ENCODE measurements at places on chromosomes 2 and 18. TPM values are rescaled to one million over a fixed set of nuclear protein-coding genes. Genes with fewer than 3 reads are reported as not detected.

- DNase-seq: peak; percentile 86
These were observed at the start of gene RAD51AP2 for GRCh38 chr2:17518212-17519154. RAD51AP2 (minus strand) TSS chr2:17518440; CDS start chr2:17518415, 25 bp downstream.

GRCh38 chr18:76364282-76365259 is 130.5 kb downstream of the ZNF516 start:
- no peak for DNase-seq

GRCh38 chr2:240782886-240783818 is 36.9 kb downstream of the KIF1A start:
- no peak for DNase-seq

DNA sequence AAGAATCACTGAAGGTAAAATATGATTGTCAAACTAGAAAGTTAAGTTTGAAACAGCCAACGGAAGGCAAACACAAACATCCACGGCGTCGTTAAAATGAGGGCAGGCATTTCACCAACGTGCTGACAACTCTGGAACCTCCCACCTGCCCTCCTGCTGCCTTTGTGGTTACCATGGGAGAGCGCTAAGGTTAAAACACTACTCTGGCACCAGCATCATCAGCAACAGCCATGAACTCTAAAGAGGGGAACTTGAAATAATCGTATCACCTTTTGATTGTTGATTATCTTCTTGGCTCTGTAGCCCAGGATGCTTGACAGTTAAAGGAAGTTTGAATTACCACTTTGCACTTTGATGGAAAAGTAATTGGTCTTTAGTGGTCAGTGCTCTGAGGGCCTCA is 34.7 kb downstream of the CYB5A start:
- no peak for DNase-seq

DNA sequence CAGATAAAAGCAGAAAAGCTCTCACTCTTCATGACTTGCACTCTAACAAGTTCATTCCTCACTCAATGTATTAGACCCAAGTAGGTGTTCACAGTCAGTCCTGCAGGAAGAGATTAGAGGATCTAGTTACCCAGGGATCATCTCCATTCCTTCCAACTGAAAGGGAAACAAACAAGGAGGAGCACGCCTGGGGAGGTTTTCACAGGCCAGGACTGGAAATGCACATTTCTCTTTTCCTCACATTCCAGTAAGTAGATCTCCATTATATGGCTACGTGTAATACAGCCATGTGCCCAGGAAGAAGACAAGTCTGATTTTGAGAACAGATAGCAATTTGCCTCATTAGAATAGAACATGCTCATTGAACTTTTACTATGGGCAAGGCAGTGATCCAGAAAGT is 1132.2 kb upstream of the FAM98A start:
- DNase-seq: no peak

DNA sequence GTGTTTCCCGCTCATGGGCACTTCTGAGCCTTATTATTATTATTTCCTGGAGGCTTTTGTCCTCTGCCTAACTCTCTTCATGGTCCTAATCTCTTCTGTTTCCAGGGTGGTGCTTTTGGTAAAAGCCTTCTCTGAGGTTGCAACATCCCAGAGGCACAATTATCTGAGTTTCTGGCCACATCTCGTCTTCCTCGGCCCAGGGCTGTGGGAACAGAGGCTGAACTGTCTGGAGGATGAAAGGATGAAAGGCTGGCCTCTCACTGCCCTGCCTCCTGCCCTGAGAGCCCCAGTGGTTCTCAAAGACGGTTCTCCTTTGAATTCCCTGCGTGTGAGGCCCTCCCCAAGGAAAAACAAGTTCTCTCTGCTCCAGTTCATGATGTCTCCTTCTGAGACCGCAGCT is 13.8 kb downstream of the GYPC start:
- no peak for DNase-seq

GRCh38 chr2:200615247-200615646 is 29.4 kb downstream of the AOX1 start:
- no peak for DNase-seq

DNA sequence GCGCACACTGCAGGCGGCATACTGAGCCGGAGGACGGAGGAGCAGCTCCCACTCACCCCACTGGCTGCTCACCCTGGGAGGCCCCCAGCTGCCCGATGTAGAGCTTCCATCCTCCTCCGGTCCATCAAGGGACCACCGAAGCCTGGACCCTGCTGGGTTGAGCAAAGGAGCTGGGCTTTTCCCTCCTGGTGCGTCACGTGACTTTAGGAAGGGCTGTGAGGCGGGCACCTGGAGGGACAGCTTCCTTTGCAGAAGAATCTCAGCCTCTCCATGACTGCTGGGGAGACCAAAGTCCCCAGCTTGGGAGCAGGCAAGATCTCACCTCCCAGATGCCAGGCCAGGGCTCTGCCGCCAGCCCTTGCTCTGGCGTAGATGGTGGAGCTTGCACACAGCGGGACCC is 102.7 kb downstream of the TWIST2 start:
- no peak for DNase-seq

GRCh38 chr2:54560146-54560881 is 104.2 kb downstream of the SPTBN1 start:
- peak; percentile 42 for DNase-seq

GRCh38 chr2:130808482-130809268 is 28.0 kb upstream of the ARHGEF4 start:
- DNase-seq: no peak

GRCh38 chr2:222280795-222281194 is 18.0 kb downstream of the PAX3 start:
- DNase-seq: no peak

DNA sequence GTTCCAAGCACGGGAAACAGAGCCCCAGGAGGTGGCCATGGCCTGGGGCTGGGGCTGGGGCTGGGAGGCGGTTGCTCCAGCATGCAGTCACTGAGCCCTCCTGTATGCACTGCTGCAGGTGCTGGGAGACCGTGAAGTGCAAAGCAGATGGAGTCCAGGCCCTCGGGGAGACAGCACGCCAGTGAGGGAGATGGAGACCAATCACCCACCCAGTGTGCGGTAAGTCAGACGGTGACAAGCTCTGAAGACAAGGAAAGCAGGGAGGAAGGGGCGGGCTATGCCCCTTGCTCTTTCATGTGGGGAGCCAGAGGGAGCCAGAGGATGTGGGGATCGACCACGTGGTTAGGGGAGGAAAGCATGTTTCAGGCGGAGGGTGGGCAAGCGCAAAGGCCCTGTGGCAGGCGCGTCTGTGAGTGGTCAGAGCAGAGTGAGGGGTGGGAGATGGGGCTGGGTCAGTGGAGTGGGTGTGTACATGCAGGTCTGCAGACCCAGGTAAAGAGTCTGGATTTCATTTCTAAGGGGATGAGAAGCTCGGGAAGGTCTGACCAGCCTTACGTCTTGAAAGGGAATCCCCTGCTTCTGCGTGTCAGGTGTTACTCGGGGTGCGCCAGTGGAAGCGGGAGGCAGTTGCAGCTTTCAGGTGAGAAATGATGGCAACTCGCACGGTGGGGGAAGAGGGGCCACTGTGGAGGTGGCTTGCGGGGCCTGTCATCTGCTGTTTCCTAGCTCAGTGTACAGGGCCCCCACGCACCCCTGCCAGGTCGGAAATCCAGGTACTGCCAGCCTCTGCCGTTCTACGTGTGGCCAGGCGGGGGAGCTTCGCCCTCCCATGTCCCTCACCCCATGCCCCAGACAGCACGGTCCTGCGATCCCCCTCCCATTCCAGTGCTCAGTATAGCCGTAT is 19.4 kb downstream of the RRM2 start:
- no peak for DNase-seq

DNA sequence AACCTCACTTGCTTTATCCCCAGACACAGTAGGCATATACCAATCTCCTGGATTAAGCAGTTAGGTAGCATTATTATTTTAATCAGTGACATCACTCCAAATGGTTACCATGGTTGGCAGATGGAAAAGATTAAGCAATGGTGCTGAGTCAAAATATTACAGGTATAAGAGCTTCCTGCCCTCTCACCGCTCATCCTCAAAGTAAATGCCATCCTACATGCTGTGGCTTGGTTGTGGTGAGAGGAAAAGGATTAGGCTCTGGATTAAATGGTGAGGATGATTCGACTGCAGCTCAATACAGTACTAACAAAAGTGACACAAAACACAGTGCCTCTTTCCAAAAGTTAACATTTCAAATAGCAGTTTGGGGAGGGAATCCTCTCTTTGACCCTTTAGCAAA is 108.9 kb upstream of the ACAA2 start:
- no peak for DNase-seq

GRCh38 chr2:191152482-191153240 is 1.9 kb upstream of the STAT4 start:
- DNase-seq: no peak

DNA sequence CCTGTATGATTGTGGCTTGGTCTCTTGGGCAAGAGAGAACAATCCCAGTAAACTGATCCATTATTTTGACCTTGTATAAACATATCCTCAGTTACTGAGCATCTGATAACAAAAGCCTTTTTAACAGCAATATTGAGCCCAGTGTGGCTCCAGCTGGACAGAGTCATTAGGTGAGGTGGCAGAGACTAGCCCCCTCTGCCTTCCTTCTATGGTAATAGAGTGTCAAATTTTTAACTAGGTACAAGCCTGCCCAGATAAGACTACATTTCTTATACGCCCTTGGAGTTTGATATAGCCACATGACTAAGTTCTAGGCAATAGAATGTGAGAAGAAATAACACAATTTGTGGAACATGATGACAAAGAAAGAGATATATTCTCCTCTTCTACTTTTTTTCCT is 56.2 kb downstream of the HNMT start:
- DNase-seq: no peak

DNA sequence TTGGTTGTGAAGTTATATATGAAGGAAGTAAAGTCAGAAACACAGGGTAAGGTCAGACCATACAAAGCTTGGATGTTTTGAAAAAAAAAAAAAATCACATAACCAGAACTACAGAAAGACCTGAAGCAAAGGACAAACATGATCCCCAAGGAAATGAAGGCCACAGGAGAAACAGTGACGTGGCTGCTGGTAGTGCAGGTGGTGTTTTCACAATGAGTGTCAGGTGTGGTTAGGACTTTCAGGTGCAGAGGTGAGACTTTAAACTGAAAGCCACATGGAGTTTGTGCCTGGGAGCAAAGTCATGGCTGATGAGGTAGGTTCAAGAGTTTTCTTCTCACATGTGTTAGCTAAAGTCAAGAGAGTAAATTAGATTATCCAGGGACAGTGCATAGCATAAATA is 270.7 kb downstream of the PIEZO2 start:
- no peak for DNase-seq

GRCh38 chr2:54866868-54867267 is 143.4 kb downstream of the EML6 start:
- DNase-seq: no peak

- peak; percentile 62 for DNase-seq
These were observed 14.8 kb downstream of the WDFY1 start for GRCh38 chr2:223930103-223930976.

- DNase-seq: no peak
These were observed 4.5 kb downstream of the KLF11 start for GRCh38 chr2:10047616-10048500.

DNA sequence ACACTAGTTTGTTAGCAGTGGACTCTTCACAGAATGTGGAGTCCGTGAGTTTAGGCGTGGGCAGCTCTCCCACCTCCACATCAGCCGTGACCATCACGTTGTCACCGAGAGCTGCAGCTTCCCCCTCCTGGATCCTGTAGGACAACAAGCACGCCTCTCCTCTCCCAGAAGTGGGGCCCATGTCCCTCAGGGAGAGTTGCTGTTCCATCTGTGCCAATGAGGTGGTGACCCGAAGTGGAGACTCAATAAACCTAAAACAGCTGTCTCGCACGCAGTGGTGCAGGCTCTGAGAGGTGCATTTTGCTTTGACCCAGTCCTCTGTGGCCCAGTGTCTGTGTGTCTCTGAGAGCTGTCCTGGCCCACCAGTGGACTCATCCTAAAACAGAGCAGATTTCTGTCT is 456.5 kb upstream of the SOX11 start:
- no peak for DNase-seq

DNA sequence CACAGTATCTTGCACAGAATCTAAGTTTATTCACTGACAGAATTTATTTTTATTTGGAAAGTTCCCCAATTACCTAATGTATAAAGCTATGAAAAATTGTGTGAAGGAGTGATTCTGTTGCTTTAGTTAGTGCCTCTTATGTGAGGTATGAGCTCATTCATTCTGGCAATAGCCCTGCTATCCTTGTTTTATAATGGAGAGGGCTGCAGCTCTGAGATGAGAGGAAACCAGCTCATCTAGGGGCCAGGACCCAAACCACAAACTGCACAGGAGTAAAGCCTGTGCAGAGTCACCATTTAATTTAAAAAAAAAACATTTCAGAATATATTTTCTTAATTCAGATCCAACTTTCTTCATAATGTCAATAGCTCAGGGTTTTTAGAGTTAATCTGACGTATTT is 383.0 kb downstream of the TMEM182 start:
- no peak for DNase-seq

DNA sequence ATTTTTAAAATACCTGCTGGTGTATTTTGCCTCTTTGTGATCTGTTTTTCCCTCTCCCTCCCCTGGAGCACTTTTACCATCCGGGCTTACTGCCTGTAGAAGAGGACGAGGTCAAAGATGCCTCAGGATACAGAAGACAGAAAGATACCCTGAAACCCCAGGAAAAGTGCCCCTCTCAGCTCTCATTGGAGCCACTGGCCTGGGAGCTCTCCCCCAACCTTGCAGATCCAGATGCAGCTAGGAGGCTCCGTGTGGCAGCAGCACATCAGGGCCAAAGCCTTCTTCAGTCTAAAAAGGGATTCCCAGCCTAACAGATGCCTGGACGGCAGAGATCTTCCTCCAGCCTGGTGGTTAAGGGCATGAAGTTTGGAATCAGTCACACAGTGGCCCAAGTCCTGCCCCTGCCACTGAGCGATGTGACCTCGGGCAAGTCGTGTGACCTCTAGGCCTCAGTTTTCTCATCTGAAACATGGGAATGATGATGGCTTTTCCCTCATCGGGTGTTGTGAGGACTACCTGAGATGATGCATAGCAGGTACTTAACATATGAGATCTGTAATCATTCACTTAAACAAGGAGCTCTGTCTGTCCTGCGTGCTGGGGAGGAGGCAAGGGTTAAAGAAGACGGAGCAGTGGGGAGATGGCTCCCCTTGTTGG is 239.4 kb downstream of the DYSF start:
- DNase-seq: no peak

DNA sequence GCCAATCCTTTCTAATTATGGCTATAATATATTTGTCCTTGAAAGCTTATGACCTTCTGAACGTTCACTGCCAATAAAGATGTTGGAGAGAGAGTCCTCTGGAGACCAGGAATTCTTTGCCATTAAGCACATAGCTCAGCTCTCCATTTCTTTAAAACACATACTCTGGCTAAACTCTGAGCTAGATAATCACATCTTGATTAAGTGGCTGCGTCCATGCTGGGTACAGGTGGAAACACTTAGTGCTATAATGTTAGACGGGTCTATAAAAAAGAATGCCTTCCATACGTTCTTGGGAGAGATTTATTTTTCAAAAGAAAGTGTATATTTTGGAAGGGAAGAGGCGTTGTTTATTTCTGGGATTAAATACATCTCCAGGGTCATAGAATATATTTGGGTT is 314.5 kb downstream of the LPIN1 start:
- DNase-seq: no peak

Gene RNU2-63P
- polyA plus RNA-seq: not detected

Gene ALPP
- polyA plus RNA-seq: not detected

Gene HNMT
- 84.2 TPM for polyA plus RNA-seq

Gene INPP5D
- polyA plus RNA-seq: 12.6 TPM

Gene POTEJ
- polyA plus RNA-seq: 0.12 TPM

Gene SPEG
- polyA plus RNA-seq: 33.7 TPM

Gene PUM2
- polyA plus RNA-seq: 120 TPM

Gene ALLC
- polyA plus RNA-seq: not detected

Gene CAPN14
- 0.19 TPM for polyA plus RNA-seq

Gene CPLX4
- polyA plus RNA-seq: not detected

Gene MERTK
- polyA plus RNA-seq: 22.2 TPM

Gene SNX17
- 83.8 TPM for polyA plus RNA-seq

Gene ANO7
- polyA plus RNA-seq: 2.3 TPM

Gene PROKR1
- 0.18 TPM for polyA plus RNA-seq

Gene C2orf78
- polyA plus RNA-seq: not detected

Gene ATOH8
- 25.6 TPM for polyA plus RNA-seq

All from right lung (tissue), 10 donors.